PC-9 (cell line): ENCODE measurements at places on chromosomes 12 and 14. TPM values are rescaled to one million over a fixed set of nuclear protein-coding genes. Genes with fewer than 3 reads are reported as not detected.

DNA sequence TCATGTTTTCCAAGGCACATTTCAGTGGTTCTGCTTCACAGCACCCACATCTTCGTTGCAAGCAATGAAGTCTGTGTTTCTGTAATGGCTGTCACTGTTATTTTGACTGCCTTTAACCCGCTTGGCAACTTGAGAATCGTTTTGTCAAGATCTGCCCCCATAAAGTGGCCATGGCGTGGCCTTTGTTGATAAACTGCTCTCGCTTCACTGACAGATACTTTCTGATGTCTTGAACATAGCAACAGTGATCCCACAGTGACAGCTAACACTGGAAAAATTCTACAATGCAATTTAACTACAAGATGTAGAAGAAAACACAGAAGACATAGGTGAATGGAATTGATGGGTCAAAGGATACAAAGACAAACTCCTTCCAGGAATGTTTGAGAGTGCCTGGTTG lies 184.2 kb downstream of the KLHL28 start:
- DNase-seq: no peak

DNA sequence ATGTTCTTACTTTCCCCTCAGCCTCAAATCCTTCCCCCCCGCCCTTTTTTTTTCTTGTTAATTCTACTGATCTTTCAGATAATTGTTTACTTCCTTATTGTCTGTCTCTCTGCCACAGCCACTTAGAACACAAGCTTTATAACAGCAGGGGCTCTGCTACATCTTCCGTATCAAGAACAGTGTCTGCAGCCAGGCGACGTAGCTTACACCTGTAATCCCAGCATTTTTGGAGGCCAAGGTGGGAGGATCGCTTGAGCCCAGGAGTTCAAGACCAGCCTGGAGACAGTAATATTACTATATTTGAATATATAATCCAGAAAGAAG lies 5.4 kb downstream of the SOS2 start:
- no peak for DNase-seq

DNA sequence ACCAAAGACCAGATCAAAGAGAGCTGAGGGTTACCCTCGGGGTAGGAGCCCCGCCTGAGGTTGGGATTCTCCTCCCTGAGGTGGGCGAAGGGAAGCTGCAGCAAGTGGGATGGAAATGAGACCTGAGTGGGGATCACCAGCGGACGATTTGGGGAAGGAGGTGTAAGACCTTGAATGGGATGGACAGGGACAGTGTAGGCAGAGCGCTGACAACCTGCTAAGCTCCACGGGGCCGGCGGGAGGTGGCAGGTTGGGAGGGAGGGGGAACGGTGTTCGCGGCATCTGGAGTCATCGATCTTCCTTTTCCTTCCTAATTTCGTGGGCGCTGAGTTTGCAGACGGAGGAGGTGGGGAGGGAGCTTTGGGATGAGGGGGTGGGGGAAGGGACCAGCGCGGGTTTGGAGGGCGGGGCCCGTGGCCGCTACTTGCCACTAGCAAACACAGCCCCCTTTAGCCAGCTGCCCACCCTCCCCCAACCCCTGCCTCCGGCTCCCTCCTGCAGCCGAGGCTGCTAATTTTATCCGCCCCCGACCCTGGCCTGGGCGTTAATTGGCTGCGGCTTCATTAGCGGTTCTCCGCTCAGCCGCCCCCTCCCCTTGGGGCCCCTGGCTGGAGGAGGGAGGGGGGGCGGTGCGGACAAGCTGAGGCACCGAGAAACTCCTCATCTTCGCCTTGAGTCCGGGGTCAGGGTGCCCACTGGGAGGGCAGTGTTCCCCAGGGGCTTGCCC lies 2.8 kb upstream of the SHMT2 start:
- no peak for DNase-seq

Gene SERPINA5
- total RNA-seq: not detected in 2 replicates

DNA sequence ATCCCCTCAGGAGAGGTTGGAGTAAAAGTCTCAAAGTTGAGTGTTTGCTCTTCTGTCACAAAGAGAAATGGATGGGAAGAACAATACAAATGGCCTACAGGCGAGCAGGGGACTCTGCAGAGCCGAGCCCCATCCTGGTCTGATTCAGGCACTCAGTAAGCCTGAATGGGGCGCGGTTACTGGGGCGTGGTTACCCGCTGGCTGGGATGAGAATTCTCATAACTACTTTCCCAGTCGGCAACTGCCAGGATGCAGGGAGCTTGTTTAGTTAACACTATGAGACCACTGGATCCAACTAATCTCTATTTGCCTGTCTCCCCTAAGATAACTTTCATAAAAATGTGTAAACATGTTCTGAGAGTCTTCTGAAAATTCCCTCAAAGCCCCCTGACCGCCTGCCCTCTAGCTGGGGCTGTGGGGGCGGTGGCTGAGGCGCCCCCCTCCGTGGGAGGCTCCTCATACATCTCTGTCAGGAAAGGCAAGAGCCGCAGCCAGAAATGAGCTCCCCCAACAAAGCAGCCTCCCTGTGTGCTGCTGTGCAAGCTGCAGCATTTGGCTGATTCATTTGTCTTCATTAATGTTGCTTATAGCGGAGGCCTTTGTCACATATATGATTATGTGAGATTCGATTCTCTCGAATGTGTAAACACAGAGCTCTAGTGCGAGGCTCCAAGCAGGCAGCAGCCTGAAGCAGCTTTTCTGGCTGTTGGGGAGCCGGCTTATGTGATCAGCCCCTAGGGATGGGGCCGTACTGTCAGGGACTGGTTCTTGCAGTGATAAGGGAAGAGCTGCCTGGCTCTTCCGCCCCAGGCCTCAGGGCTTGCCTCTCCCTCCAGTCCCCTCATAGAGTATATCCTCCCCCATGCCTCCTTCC lies 126.1 kb upstream of the ARHGAP5 start:
- DNase-seq: peak; percentile 51

GRCh38 chr14:68894802-68895703 lies 84.0 kb downstream of the ACTN1 start:
- no peak for DNase-seq

Gene GPR33
- total RNA-seq: not detected in 2 replicates

Gene MFAP5
- 14.6 and 18.9 TPM in 2 replicates for total RNA-seq

Gene NTN4
- 41.5 and 46.0 TPM in 2 replicates for total RNA-seq
